NCI-H345 (cell line): ENCODE measurements at places on chromosomes 13 and 19.

GRCh38 chr13:48118030-48118429 lies 23.1 kb upstream of the MED4 start:
- DNase-seq = no peak

- no peak for DNase-seq
These were observed 2.8 kb upstream of the MKNK2 start for GRCh38 chr19:2053601-2054389.

- DNase-seq = no peak
These were observed 55.6 kb downstream of the RCBTB2 start for GRCh38 chr13:48477191-48477855.

- no peak for DNase-seq
These were observed 3.2 kb downstream of the EHD2 start for GRCh38 chr19:47716270-47716937.

- no peak for DNase-seq
These were observed 11.7 kb downstream of the NKPD1 start for GRCh38 chr19:45149129-45149528.

GRCh38 chr13:85717921-85718320 lies 81.3 kb downstream of the SLITRK6 start:
- DNase-seq = no peak

- DNase-seq = no peak
These were observed 74.9 kb downstream of the SOX1 start for GRCh38 chr13:112141643-112142400.

GRCh38 chr19:19744641-19745040 lies 11.7 kb upstream of the ZNF14 start:
- no peak for DNase-seq

GRCh38 chr19:3516675-3517207 lies 10.6 kb downstream of the FZR1 start:
- peak; percentile 92 for DNase-seq

DNA sequence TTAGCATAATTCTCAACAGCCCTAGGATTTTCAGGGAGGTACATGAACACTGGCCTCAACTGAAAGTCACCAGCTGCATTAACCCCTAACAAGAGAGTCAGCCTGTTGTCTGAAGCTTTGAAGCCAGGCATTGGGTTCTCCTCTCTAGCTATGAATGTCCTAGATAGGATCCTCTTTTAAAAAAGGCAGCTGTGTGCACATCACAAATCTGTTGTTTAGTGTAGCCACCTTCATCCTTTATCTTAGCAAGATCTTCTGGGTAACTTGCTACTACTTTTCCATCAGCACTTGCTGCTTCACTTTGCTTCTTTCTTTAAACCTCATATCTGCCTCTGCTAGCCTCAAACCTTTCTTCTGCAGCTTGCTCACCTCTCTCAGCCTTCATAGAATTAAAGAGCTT lies 1692.1 kb downstream of the EFNB2 start:
- no peak for DNase-seq

GRCh38 chr13:90883592-90883991 lies 463.9 kb upstream of the MIR17HG start:
- no peak for DNase-seq
